Nephron progenitor cell (in vitro differentiated cells): ENCODE measurements at places on chromosomes 4 and X.

- no peak for DNase-seq
These were observed 856.6 kb upstream of the GRID2 start for GRCh38 chr4:91447168-91447567.

DNA sequence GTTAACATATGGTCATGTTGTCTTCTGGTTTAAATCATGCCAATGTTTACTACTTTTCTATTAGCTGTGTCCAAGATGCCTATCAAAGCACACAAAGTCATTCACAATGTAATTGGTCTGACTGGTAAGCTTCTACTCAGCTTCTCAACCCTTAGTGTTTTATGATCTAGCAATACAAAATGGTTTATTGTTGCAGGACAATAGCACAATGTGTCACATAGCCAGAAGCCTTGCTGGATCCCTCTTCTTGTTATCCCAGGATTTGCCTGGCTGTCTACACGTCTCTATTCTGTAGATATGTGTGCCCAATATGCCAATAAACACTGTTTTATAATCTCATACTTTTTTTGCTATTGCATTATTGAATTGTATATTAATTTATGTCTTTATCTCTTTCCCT lies 1111.0 kb upstream of the AGA start:
- DNase-seq, result no peak

GRCh38 chr4:176193938-176194337 lies 1.4 kb downstream of the SPATA4 start:
- no peak for DNase-seq

DNA sequence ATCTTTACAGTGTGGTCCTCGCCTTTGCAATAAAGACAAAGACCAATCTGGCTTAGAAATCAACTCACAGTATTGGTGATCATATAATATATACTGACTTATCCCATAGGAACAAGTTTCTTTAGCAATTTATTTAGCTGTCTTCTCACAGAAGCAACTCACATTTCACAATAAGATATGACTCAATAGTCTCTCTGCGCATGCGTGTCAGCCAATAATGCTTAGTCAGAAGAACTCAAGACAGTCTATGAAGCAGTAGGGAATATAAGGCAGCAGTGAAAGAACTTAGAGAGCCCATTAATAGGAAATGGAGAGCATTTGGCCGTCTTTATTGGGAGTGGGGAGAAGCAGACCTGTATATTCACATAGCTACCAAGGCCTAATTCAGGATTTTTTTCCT lies 216.7 kb downstream of the IL13RA2 start:
- no peak for DNase-seq

- no peak for DNase-seq
These were observed 373.1 kb upstream of the HS3ST1 start for GRCh38 chr4:11801466-11802446.

GRCh38 chr4:42480717-42481116 lies 83.4 kb downstream of the SHISA3 start:
- DNase-seq, result no peak
